Adrenal gland (tissue), 19 donors: ENCODE measurements at places on chromosomes 16 and 17. TPM values are rescaled to one million over a fixed set of nuclear protein-coding genes. Genes with fewer than 3 reads are reported as not detected.

GRCh38 chr16:57258910-57259475 is 13.9 kb downstream of the ARL2BP start:
- no peak for DNase-seq

DNA sequence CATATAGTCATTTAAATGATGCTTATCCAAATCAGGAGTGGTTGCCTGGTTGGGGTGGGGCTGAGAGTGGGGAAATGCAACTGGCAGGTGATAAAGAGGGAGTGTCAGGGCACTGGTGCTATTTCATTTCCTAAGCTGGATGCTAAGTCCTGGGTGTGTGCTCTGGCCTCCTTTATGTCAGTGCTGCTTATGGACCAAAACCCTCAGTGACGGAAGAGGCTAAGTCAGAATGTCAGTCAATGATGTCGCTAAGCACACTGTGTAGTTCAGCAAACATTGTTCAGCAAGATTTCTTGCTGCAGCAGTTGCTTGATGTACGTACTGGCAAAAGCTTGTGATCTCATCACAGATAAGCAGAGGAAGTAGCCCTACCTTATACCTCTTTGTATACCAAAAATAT is 16.4 kb upstream of the FLCN start:
- no peak for DNase-seq

DNA sequence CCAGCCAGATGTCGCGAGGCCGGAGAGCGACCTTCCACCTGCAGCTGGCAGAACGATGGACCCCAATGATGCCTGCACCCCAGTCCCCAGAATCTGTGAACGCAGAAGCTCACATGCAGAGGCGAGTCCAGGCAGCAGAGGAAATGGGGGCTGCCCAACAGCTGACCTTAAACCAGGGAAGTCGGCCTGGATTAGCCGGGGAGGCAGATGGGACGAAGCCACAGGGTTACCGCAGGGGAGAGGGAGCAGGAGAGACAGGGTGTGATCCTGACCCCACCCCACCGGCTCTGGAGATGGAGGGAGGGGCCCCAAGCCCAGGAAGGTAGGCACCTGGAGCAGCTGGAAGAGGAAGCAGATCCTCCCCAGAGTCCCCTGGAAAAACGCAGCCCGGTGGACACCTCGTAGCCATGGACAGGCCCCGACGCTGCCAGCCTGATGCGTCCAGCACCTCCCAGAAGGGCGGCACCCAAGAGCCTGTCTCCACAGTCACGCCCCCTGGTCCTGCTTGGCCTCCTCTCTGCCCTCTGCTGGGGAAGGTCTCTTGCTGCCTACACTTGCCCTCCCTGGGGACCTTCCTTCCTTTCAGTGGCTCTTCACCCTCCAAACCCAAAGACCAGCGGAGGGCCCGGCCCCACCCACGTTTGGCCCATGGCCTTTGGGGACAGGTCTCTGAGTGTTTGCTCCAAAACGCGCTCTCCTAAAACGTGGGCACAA is 37.3 kb downstream of the PIEZO1 start:
- DNase-seq, result no peak

DNA sequence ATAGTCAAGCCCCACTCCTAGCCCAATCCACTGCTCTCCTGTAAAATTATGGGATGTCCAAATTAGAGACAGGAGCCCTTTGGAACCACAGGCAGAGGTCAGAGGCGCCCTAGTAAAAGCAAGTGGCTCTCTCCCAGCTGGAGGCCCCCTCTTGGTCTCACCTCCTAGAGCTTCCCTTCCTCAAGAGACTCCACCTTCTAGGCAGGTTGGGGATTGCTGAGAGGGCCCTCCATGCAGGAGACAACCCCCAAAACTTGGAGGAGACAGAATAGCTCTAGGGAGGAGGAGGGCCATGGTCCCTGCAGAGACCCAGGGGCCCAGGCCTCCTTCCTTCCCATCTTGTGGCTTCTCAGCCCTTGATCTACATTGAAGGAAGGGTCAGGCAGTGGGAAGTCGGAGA is 29.4 kb downstream of the NEUROD2 start:
- DNase-seq, result no peak

- no peak for DNase-seq
Measured at GRCh38 chr16:3070608-3071111, 5.2 kb downstream of the IL32 start.

The ALDH3A1 gene
- 0.09 TPM for polyA plus RNA-seq

The HOXB6 gene
- polyA plus RNA-seq, result 10.9 TPM
